Stimulated activated CD8-positive, alpha-beta memory T cell treated with anti-CD3 and anti-CD28 coated beads, Interleukin-4, amount 100 ng/mL, for 4 hours (primary cell): ENCODE measurements at places on chromosomes 3 and 15.

DNA sequence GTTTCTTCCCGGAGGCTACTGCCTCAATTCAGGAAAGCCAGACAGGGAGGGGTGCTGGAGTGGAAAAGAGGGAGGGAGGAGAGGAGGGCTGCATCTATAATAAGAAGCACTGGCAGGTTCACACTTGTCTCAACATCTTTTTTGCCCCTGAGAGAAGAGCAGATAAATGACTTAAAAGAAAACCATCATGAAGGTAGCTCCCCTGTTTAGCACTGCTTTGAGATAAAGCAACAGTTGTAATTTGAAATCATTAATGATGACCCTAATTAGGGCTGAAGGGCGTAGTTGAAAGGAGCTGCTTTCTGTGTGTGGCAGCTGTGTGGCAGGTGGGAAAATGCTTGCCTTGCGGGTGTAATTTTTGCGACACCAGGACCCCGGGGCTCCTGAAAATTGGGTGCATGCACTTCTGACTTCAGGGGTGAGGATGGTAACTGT lies 222.8 kb upstream of the IL12A start:
- no peak for DNase-seq

GRCh38 chr15:77869021-77869895 lies 208.3 kb downstream of the TBC1D2B start:
- DNase-seq = no peak

DNA sequence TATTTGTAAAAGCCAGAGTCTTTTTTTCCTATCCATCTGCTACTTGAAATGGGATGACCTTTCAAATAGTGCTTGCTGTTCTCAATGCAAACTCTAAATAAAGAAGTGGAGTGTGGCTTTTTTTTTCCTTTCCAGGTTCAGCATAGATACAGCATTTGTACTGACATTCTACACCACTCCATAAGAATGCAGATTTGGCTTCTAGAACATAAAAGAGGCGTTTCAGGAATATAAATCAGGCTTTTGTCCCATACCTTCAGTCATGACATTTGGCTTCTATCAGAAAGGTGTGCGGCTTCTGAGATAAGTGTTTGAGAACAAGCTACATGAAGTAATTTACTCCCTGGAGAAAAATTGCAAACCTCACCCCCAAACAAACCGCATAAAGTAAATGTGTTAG lies 553.1 kb downstream of the FHIT start:
- DNase-seq = no peak

DNA sequence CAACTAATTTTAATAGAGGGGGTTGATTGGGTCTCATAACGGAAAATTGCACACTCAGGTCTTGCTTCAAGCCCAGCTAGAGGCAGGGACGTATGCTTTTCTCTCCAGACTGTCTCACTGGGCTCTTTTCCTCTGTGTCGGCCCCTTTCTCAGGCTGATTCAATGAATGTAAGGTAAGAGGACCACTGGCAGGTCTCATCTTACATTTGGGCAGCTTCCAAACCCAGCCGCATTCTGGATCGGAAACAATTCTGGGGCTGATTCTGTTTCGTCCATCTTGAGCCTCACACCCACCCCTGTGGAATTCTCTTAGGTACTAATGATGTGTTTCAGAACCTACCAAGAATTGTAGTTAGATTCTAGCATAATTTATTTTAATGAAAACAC lies 40.7 kb downstream of the TMEM212 start:
- no peak for DNase-seq

- DNase-seq = no peak
These were observed at the start of gene CFAP100 for GRCh38 chr3:126394179-126394976. TSS of gene CFAP100 (plus strand) at chr3:126394909. CDS start at chr3:126396001, 1,092 bp downstream.

GRCh38 chr3:114668099-114668498 lies 374.3 kb downstream of the TIGIT start:
- DNase-seq = no peak

DNA sequence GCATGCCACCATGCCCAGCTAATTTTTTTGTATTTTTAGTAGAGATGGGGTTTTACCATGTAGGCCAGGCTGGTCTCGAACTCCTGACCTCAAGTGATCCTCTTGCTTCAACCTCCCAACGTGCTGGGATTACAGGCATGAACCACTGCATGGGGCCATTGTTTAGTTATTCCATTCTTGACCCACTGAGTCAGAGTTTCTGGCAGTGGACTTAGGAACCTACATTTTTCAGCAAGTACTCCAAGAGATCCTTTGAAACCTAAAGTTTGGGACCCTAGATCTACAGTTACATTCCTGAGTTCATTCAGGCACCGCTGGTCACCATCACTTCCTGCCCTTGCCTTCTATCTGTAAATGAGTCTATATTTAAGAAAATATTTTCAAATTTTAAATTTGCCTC lies 1.4 kb upstream of the TNFSF10 start:
- no peak for DNase-seq

DNA sequence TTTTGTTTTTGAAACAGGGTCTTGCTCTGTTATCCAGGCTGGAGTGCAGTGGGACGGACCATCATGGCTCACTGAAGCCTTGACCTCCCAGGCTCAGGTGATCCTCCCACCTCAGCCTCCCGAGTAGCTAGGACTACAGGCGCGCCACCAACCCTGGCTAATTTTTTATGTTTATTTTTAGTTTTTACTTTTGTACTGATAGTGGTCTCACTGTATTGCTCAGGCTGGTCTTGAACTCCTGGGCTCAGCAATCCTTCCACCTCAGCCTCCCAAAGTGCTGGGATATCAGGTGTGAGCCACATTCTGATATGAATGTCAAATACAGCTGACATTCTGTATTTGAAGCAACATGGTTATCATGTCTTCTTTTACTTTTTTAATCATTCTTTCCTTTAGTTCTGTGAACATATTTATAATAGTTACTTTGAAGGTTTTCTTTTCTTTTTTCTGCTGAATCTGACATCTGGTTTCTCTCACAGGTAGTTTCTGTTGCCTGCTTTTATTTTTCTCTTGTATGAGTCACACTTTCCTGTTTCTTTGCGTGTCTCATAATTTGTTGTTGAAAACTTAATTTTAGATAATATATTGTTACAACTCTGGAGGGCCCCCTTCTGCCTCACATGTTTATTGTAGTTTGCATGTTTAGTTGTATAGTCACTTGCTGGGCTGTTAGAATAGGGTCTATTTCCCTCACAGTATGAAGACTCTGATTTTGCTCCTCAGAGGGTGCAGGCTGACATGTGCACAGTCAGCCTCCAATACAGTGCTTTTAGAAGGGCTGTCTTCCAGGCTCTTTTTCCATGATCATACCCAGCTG lies 8.4 kb upstream of the CNTN4 start:
- no peak for DNase-seq

- no peak for DNase-seq
These were observed 339.0 kb upstream of the NR2E3 start for GRCh38 chr15:71471347-71471746.

GRCh38 chr3:31550452-31551251 lies 17.9 kb downstream of the STT3B start:
- no peak for DNase-seq

DNA sequence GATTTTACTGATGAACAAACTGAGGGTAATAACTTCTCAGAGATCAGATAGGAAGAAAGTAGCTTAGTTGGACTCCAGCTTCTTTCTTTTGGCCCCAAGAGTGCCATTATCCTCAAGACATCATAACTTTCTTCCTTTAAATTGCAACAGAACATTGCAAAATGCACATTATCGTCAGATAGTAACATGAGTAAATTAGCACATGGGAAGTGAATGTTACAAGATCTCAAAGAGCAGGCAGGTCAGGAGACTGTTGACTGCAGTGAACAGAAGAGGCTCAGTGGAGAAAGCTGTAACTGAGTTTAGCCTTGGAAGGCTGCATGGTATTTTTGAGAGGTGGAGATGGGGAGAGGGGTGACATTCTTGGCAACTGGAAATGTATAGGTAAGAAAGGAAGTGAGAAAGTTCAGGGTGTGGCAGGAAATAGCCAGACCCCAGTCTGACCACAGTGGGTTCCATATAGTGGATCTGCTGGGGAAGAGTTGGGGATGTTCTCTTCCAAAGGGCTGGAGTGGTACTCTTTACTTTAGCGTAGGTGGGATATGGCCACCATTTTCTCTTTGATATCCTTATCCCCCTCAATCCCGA lies 307.7 kb downstream of the RPLP1 start:
- no peak for DNase-seq

DNA sequence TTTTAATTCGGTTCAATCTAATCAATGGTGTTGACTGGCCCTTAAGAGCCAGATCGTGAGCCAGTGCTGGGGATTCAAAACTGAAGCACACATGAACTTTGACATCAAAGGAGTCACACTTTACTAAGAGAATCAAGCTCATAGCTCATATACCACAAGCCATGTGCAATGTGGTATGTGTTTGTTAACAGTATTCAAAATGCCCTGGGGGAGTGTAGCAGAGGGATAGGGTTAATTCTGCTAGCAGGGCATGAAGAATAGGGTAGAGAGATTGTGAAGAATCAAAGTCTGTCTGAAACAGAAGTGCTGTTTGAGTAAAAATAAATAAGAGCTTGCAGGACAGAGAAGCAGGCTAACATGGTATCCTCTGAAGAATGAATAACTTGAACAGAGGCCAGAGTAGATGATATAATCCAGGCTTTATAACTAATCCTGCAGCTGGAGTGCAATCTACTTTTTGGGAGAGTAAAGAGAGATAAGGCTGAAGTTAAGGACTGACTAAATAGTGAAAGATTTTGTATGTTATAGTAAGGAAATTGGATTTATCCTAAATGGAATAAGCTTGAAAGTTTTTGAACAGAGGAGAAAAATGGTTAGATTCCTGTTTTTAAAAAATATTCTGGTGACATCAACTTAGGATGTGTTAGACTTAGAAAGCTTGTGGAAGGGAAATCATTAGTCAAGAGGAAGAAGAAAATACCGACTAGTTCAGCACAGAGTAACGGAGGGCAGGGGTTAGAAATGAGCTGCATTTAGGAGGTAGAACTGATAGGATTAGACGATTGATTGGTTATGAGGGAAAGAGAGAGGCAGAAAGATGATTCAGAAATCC lies 292.0 kb downstream of the NFKBIZ start:
- DNase-seq = no peak

- DNase-seq = no peak
These were observed 1.9 kb downstream of the RUBCN start for GRCh38 chr3:197734667-197735318.

DNA sequence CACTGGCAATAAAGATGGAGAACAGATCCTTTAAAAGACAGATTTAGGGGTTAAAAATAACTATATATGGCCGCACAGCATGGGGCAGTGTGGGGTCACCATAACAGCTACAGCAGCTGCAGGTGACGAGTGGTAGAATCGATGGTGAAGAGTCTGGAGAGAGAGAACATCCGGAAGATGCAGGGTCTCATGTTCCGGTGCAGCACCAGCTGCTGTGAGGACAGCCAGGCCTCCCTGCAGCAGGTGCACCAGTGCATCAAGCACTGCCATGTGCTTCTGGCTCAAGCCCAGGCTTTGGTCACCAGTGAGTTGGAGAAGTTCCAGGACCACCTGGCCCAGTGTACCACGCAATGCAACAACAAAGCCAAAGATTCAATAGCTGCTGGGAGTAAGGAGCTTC lies 93.7 kb upstream of the IMPG2 start:
- no peak for DNase-seq
